ENCODE measurements at places on chromosomes 11 and 22. TPM values are rescaled to one million over a fixed set of nuclear protein-coding genes. Genes with fewer than 3 reads are reported as not detected.

PTPRCAP gene
- total RNA-seq, result 0.40 TPM

FOLR1 gene
- 0.22 TPM for total RNA-seq

- no peak for DNase-seq
Observed at GRCh38 chr11:131808470-131808869, 438.1 kb downstream of the NTM start.

TRIM5 gene
- total RNA-seq, result 6.4 TPM

TMEM191C gene
- 1.7 TPM for total RNA-seq

DNA sequence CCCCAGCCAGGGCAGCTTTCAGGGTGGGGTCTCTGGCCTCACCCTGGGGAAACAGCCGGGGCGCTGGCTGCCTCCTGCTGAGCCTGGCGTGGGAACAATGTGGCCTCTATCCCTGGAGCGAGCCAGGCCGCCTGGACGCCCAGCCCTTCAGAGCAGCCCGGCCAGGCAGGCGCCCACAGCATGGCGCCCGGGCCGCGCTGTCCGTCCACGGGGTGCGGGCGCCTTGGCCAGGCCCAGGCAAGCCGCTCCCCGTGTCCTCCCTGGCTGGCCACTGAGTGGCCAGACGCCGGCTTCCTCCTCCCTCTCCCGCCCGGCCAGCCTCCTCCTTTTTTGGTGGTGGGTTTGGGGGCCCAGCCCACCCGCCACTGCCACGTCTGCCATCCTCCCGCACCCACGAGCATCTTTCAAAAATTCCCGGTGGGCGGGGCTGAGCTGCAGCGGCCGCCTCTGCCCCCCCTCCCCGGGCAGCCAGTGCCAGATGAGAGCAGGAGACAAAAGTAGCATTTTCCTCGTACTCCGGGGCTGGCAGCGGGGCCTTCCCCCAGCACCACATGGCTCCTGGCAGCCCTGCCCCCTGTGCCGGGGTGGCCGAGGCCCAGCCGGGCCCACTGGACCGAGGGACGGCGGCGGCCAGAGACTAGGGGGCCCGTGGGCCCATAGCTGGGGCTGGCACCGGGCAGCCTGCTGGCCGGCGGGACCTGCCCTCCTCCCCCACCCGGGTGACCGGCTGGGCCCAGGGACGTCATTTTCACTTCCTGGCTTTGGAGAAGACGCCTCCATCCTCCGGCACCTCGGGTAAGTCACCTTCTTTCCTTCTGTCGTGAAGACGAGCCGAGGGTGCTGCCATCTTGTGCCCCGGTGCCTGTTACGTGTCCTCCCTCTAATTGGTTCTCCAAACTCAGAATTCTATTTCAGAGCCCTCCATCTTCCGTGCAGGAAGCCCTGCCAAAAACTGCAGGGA, 70.2 kb upstream of the PPARA start:
- peak; percentile 86 for DNase-seq
